T-cell (primary cell): ENCODE measurements at places on chromosomes 2 and 18.

GRCh38 chr2:152335016-152335725 is at the start of gene FMNL2:
Gene FMNL2, plus strand, starts transcription at chr2:152335174.
- DNase-seq, result peak; percentile 17

GRCh38 chr2:129698593-129698992 is 280.9 kb upstream of the RAB6C start:
- no peak for DNase-seq

DNA sequence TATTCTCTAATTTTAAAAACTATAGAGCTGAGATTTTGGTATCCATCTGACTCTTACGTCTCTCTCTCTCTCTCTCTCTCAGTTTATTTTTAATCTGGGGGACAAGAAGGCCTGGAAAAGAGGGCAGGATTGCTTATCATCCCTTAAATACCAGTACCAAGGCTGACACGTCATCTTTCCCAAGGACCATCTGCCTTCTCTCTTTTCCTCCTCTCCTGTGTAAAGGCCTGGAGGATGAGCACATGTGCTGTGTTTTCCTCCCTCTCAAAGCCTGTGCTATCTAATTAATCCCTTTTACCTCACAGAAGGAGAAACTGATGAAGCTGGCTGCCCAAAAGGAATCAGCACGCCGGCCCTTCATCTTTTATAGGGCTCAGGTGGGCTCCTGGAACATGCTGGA is 7.3 kb downstream of the IL37 start:
- no peak for DNase-seq

DNA sequence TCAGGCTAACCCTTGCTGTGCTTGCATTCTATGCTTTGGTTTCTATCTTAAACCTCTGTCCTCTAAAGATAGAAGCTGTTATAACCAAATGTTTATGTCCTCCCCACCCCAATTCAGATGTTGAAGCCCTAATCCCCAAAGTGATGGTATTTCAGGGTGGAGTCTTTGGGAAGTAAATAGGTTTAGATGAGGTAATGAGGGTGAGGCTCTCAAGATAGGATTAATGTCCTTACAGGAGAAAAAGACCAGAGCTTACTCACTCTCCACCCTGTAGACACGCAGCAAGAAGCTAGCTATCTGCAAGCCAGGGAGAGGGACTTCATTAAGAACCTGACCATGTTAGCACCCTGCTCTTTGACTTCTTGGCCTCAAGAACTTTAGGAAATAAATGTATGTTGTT is 362.5 kb downstream of the ERBB4 start:
- DNase-seq, result no peak

GRCh38 chr2:14675489-14675888 is 43.0 kb downstream of the LRATD1 start:
- DNase-seq, result no peak

GRCh38 chr2:119545754-119546446 is 1.7 kb downstream of the CFAP221 start:
- no peak for DNase-seq

DNA sequence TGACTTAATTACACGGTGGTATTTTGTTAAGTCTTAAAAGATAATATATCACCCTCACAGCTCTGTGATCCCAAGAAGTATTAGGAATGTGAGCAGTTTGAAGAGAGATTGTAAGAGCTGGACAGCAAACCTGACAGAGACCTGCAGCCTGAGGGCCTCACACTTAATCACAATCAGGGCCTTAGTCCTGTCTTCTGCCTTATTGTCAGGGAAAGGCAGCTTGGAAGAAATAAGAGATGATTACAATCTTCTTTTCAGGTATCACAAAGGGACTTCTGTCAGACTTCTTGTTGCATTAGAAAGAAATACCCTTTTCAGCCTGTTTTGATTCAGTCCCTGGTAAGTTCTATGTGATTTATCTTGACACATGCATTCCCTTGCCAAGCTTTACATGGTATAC is 1433.8 kb upstream of the SLC39A10 start:
- no peak for DNase-seq

- DNase-seq, result no peak
Observed at GRCh38 chr2:85151026-85151425, 17.8 kb downstream of the TCF7L1 start.

GRCh38 chr2:33365264-33365970 is 111.0 kb upstream of the RASGRP3 start:
- DNase-seq, result no peak

DNA sequence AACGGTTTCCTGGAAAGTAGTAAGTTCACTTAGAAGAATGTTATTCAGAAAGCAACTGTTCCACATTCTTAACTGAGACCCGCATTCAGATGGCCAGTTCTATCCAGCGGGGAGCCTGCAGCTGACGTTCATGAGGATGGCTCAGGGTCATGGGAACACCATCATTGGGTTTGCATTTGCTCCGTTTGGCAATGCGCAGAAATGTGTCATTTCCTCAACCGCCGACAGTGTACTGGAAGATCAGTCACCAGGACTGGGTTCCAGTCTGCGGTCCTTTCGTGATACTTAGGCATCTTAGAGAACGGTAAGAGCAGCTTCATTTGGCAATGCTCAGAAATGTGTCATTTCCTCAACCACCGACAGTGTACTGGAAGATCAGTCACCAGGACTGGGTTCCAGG is 104.0 kb downstream of the DNER start:
- no peak for DNase-seq

DNA sequence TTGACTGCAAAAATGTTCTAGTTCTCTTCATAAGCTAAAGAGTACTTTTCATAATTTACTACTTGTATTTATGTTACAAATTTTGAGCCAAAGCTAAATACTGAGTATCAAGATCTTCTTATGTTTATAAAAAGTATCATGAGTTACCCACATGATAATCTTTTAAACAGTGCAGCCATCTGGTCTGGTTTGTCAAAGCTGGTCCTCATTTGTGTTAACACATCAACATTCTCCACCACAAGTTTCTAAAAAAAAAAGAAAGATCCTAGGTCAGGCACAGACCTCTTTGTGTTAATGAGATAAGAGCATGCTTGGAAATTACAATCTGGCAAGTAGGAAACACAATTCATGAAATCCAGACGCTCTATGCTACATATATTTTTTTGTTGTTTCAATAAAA is 75.5 kb upstream of the FRZB start:
- no peak for DNase-seq

DNA sequence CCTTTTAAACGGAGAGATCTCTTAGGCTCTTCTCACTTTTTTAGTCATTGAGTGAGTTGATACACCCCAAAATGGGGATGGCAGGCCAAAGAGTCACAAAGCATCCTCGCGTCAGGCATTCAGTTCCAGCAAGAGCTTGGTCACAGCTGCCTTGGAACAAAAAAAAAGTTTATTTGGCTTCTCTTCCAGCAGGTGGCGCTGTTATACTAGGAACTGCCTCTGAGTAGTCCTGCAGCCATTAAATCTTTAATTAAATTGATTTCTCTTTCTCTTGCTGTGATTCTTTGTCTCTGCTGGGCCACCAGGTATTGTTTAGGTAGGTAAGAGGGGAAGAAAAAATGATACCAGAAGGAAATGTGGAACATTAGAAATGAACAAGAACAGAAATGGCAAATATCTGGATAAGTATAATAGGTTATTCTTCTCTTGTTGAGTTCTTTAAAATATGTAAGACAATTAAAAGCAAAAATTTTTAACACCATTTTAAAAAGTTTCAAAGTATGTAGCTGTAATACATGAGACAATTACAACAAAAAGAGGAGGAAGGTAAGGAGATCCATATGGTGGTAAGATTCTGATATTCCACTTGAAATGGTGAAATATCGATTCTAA is 175.1 kb downstream of the GALNT1 start:
- DNase-seq, result peak; percentile 44

DNA sequence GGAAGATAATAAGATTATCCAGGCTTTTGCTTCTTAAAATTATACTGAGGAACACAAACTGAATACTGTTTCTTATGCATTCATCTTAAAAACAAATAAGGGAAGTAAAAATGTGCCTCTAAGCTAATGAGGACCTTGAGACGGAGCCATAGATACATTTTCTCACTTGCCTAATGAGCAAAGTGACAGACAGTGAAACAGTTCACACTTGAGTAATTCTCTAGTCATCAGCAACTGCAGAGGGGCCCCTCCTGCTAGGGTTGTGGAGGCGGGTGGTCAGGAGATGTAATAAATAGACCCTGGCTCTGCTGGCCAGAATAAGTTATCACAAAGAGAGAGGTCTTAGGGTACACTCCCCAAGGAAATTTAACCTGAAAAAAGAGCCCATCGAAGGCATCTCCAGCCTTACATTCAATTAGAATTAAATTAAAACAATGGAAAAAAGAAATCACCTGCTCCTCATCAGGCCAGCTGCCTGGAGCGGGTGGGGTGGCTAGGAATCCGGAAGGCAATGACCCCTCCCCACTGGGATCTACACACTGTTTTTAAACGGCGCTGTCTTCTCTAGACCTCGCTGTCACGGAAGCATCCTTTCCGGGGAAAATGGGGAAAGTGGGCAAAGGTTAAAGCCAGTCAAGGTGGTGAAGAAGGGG is 32.6 kb upstream of the INSIG2 start:
- no peak for DNase-seq

- no peak for DNase-seq
Observed at GRCh38 chr2:68388358-68388757, 23.3 kb downstream of the PLEK start.

DNA sequence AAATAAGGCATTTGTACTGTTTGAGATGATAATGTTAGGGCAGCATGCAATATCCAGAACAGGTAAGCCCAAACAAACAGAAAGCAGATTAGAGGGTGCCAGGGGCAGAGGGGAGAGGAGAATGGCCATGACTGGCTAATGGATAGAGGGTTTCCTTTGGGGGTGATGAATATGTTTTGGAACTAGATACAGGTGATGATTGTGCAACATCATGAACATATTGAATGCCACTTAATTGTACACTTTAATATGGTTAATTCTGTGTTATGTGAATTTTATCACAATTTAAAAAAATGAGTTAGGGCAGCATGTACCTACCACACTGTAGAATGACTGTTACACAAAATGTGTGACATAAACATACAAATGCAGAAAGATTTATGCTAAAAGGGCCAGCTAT is 255.5 kb upstream of the FN1 start:
- no peak for DNase-seq

DNA sequence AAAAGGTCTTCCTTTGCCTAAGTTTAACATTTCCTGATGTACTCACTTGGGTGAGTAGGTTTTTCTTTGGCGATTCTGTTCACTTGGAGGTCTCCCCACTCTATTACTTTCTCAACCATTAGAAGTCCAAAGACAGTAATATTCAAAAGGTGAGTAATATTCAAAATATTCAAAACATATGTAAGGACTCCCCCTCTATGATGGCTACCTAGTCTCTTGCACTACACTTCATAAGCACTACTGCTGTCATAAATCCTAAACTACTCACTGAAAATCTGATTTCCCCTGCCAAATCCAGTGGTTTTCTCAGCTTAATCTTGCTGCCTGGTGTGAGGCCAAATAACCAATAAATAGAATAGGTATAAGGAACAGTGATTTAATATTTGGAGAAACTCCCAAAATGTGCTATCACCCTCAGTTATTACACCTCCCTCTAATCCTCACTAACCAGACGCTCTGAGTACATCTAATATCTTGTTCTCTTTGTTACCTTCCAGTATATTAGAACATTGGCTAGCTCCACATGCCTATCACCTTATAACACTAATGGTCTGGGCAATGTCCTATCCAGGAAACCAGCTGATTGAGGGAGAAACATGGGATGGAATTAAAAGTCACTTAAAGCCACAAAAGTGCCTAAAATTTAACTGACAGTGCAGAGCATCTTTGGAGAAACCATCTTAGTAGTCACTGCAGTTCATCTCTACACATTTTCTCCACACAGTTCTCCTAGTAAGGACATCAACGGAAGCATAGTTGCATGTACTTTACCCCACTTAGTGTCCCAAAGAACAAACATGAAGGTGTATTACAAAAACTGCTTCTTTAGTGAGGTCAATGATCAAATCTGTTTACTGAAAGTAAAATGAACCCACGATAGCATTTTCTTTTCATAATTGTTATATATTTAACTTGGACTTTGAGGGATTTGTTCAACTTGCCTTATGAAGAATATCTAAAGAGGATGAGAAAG is 54.8 kb downstream of the MBD2 start:
- DNase-seq, result no peak

- peak; percentile 43 for DNase-seq
Observed at GRCh38 chr18:23306822-23307221, 146.3 kb upstream of the RIOK3 start.

DNA sequence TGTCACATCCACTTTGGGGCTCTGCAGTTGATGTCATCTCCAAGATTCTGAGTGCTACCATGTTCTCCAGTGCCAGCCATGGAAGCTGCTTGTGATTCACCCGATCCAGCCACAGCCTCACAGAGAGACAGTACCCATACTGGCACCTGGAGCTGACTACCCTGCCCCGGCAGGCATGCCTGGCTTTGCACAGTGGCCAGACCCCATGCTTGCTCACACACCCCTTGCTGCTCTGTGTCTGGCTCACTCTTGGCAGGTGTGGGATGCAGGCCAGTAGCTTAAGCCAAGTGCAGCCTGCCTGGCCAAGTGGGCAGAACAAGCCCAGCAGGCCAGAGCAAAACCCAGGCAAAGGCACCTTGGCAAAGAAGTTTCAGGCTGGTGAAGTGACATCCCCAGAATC is 828.4 kb upstream of the VRK2 start:
- DNase-seq, result no peak

DNA sequence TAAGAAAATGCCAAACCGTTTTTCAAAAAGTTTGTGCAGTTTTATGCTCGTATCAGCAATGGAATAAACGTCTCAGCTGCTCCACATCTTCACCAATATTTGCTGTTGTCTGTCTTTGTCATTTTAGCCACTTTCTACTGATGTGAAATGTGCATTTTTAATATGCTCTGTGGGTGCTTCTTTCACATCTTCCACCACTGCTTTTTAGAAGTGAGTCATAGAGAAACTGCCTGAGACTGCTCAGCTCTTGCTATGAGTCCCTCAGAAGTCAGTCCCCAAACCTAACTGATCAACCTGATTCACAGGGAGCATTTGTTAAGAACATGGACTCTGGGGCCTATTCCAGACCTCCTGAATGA is 41.0 kb upstream of the EPC2 start:
- no peak for DNase-seq

DNA sequence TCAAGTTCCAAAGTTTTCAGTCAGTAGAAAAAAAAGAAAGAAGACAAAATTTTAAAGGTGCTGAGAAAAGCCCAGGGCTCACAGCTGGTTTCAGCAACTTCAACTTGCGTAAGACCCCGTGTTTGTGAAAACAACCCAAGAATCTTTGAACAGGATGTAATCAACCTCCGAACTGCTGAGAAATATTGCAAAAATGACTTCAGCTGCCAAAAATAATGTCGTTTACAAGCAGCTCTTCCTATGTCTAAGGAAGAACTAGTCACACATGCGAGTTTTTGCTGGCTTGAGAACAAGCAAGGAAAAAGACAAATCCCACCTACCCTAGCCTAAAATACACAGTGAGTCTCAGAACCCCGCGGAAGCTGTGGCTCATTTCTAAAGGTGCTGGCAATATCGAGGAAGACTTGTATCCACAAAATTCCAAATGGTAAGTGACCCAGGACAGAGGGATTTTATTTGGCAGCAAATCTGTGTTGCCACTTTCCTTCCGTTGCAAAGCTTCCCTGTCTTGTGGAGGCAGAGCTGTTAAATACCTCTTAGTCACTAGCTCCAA is 59.8 kb upstream of the SLC8A1 start:
- no peak for DNase-seq

- no peak for DNase-seq
Observed at GRCh38 chr2:241909769-241910168, 40.2 kb downstream of the RTP5 start.

- DNase-seq, result no peak
Observed at GRCh38 chr2:238865015-238865719, 17.3 kb downstream of the TWIST2 start.
